ENCODE measurements at places on chromosomes 12 and 14.

GRCh38 chr14:96054661-96055060 is 15.5 kb downstream of the C14orf132 start:
- no peak for DNase-seq

DNA sequence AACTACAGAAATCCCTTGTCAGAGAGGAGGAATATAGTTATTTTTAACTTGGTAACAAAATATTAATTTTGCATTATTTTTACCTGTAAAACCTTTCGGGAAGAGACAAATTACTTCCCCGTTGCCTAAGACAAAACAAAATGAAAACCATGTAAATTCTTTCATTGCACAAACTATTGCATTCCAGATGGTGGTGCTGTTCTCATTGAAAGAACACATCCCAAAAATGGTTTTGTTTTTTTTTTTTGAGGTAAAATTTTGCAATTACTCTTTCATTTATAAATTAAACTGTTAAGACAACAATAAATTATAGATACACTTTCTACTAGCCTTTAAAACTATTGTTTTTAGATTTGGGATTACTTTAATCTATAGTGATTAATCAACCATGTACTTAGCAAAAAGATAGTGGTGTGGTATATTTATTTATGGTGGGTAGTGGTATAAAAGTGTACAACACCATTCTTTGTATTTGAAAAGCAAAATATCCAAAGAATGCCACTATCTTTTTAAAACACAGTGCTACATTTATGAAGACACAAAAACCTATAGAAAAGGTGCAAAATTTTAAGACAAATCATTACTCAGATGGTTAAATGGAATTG is 115.5 kb downstream of the SLC38A1 start:
- DNase-seq: no peak

DNA sequence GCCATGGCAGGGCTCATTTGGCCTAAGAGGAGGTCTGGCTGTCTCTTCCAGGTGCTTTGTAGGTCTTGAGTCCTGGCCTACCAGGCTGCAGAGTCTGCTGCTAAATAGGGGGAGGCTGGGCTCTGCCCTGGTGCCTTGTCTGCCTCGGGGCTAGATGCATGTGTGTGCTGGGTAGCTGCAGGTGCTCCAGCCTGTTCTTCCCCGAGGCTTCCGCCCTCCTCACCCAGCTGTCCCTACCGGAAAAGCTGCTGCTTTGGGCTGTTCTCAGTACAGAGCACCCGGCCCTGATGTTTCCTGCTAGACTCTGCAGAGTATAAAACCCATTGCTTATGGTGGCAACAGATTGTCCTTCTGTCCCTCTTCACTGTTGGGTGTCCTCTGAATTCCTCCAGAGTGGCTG is 37.7 kb downstream of the RAB35 start:
- DNase-seq: no peak

DNA sequence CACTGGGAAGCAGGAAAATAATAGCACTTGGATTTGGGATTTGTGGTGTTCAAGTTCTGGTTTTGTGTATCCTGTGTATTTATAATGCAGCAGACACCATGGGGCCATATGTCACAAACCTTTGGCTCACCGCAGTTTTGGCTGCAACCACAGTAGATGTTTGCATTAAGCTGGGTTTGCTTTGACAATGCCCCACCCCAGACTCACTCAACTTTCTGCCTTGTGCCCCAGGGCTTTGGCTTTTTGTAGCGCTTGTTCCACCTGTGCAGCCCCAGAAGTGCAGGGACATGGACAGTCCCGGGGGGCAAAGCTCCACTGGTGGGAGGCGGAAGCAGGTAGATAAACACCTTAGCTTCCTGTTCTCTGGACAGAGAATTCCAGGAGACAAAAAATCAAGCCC is 446.9 kb downstream of the MED13L start:
- DNase-seq: no peak

GRCh38 chr14:39827901-39828655 is 395.8 kb upstream of the FBXO33 start:
- no peak for DNase-seq

- no peak for DNase-seq
These were observed 2.3 kb downstream of the PTMS start for GRCh38 chr12:6768437-6768914.

DNA sequence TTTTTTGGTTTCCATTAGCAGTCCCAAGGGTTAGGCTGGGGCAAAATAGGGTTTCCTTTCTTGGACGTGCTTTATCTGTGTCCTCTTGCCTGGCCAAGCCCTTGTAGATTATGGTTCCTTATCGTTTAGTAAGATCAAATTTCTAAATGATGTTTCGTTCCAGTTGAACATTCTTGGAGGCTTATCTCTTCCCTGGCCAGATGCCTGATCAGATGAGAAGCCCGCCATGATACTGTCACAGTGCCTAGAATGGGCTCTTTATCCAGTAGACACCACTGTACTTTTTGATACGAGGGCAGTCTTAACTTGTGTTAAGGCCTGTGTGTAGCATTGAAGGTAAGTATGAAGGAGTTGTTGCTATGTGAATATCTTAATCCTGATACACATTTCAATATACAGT is 76.1 kb upstream of the TMEM263 start:
- no peak for DNase-seq

GRCh38 chr14:54688229-54688628 is 121.3 kb downstream of the SAMD4A start:
- no peak for DNase-seq

DNA sequence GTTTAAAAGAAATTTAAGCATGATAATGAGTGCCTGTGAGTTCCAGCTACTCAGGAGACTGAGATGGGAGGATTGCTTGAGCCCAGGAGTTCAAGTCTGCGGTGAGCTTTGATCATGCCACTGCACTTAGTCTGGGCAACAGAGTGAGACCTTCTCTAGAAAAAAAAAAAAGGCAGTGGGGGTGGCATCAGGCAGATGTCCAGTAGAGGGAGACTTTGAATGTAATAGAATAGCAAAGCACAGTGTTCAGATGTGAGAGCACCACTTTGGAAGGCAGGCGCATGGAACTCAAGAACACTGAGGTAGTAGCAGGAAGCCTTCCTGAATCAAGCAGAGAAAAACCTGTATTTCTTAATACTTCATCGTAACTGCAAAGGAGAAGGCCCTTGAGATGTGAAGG is 394.5 kb upstream of the GARIN6 start:
- DNase-seq: no peak

DNA sequence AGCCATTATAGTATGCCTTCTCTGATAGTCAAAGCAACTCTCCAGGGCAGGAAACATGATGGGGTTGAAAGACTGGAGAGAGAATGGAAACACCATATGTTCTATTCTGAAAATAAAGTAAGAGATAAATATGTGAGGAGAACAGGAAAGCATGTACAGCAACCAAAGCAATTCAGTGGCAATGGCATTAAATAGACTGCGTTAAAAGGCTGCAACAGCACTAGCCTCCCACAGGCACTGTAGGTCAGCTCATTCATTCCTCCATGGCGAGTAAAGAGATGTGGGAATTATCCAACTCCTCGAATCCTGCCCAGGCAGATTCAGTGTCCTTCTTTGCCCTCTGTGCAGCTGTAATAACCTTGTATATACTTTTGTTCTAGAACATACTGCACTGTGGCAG is 43.8 kb downstream of the ANO6 start:
- no peak for DNase-seq

GRCh38 chr14:58082011-58082410 is 70.0 kb downstream of the ARMH4 start:
- DNase-seq: no peak

DNA sequence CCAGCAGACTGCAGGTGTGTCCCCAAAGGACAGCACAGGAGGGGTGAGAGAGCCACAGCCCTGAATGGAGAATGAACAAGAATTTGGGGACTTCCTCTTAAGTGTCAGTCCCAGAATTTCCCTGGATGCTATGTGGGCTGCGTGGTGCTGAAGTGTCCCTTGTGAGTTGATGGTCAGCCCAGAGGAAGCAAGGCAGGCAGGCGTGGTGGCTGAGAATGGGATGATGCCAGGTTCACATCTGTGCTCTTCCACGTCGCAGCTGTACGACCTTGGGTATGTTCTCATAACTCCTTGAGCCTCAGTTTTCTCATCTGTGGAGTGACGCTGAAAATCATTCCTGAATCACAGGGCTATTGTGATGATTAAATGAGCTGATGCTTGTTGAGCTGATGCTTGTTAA is 62.1 kb upstream of the GPATCH2L start:
- DNase-seq: no peak

DNA sequence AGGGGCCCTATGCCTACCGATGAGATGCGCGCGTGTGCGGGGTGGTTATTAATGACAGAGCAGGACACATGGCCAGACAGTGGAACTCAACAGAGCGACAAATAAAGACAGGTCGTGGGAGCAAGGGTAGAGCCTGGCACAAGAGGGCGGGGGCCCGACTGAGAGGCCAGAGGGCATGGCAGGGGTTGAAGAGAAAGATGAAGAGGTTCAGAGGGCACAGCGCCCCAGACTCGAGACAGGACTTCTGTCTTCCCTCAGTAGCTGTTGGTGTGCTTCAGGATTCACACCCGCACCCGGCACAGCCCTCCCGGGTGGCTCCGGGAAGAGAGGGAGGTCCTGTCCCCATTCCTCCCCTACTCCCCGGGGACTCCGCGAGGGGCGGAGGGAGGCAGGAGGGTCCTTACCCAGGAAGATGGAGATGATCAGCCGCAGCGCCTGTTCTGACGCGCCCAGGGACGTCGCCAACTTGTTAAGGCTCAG is 366 bp downstream of the LPCAT3 start:
- DNase-seq: no peak
